ENCODE measurements at places on chromosomes 1 and 21.

DNA sequence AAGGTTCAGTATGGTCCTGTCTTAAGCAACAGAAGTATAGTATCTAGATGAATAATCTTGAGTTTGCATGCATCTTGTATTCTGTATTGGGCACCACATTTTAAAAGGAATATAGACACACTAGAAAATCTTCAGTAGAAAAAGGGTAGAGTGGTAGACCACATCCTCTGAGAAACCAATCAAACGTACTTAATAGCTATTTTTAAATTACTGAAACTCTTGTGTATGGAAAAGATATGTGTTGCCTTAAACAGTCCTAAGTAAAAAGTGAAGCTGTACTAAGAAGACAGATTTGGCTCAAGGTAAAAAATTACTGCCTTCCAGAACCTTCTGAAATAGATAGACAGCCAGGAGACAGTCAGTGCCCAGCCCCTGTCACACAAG, 3.1 kb downstream of the CTXND2 start:
- no peak for DNase-seq

DNA sequence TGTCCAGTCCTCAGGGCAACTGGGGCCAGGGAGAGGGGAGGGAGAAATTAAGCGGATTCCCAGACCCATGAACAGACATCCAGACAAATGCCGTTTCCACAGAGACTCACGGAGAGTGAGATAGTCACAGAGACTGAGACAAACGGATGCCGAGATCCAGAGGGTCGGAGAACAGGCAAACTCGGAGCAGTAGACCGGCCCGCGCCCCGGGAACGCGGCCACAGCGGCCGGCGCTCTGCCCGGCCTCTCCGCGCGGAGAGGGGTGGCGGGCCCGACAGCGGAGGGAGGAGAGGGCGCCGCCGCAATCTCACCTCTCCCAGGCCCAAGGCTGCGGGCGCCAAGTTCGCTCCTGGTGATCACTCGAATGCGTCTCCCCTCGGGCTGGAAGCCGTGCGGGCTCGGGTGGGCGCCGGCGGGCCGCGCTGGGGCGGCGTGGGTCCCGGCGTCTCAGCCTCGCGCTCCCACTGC, 831 bp upstream of the FOXD2 start:
- DNase-seq, result peak; percentile 63

DNA sequence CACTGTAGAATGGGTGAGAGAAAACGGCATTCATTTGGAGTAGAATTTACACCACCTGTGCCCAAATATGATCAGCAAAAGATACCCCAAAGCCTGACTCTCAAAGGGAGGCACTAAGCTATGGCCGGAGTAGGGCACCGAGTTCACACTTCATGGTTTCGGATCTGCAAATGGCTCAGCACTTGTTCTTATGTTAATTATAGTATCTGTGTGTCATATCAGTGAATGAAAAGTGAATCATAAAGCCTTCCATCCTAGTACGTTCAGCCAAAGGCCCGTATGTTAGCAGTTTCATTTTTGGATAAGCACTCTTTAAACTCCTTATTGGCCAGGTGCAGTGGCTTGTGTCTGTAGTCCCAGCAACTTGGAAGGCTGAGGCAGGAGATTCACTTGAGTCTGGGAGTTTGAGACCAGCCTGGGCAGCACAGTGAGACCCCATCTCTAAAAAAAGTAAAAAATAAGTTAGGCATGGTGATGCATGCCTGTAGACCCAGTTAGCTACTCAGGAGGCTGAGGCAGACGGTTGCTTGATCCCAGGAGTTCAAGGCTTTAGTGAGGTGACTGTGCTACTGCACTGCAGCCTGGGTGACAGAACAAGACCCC, 4.9 kb upstream of the CORT start:
- DNase-seq, result no peak

DNA sequence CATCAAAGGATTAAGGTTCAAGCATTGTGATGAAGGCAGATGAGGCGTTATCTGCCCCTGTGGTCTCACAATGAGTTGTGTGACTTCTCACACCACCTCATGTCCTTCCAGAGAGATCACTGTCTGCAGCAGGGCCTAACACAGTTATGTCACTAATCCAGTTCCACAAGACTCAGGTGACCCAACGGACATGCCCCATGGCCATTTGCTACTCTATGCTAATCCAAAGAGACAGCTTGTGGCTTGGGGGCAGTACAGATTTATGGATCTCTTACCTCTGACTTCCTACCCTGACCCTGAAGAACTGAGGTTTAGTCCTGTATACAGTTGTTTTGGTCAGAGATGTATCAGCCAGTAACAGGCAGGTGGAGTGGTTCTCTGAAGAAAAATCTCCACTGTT, 147.1 kb downstream of the GLUL start:
- no peak for DNase-seq

GRCh38 chr1:228487336-228488124, at the start of gene RNF187:
TSS of gene RNF187 (plus strand) at chr1:228487382.
- peak; percentile 94 for DNase-seq

DNA sequence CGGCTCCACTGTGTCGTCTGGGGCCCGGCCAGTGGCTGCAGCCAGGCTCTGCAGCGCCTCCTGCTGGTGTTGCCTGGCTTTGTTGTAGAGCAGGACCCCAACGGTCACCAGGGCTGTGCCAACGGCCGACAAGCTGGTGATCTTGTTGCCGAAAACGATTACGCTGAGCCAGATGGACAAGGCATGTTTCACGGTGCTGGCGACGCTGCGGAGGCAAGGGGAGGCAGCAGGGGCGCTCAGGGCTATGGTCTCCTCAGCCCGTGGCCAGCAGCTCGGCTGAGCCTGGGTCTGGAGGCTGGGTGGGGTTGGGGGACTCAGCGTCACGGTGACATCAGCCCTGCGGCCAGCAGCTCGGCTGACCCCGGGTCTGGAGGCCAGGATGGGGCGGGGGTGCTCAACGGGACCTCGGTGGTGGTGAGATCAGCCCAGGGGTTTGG, 7.0 kb upstream of the CDK11B start:
- DNase-seq, result no peak

GRCh38 chr1:85334962-85335361, 58.5 kb upstream of the BCL10 start:
- DNase-seq, result no peak

DNA sequence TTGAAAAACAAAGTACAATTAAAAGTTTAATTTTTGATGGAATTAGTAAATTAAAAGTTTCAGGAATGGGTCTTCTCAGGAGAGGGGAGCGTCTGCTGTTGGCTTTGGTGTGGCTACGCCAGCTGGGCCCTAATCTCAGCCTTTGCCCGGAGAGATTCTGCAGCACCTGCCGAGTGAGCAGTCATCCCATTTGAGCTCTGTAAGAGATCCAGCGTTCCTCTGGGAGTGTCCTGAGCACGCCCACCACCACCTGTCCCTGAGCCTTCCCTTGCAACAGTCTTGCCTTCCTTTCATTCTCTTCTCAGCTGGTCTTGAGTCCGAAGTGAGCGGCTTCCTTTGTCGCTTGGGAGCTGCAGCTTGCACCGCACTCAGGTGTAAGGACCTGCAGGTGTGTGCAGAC, 263.1 kb downstream of the CAMTA1 start:
- no peak for DNase-seq

GRCh38 chr1:24412408-24412807, 1.2 kb downstream of the STPG1 start:
- no peak for DNase-seq

- DNase-seq, result no peak
Observed at GRCh38 chr1:219058891-219059820, 114.5 kb upstream of the LYPLAL1 start.

DNA sequence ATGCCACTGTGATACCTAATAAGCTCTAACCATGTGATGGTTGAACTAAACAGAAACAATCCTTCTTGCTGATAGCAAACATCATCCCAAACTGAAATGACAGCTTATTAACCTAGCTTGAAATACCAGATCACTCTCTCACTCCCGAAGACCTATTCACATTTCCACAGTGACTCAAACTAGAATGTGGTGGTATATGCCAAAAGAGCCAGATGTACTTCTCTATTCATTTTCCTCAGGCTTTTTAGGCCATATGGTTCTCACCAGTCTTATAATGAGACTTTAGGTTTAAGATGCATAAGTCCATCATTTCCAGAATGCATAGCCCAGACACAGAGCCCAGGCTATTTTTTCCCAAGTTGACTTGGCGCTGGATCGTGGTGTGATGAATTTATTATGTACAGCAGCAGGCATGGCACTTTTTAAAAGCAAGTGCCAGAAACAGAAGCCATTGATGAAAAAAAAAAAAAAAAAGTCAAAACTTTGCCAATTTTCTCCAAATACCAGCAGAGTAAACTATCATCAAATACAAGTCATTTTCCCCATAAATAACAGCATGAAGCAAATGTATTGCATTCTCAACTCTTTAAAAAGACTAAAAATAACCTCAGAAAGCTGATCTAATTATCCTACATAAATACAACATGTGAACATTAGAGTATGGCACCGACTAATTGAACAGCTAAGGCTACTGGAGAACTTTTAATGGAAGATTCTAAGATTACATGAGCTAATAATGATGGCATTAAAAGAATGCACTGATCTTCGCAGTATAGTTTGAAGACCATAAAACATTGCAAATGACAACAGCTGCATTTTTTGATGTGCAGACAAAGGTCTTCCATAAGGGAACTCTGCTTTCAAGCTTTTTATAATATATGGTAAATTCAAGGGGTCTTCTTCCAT, 365.4 kb downstream of the LRRIQ3 start:
- no peak for DNase-seq

DNA sequence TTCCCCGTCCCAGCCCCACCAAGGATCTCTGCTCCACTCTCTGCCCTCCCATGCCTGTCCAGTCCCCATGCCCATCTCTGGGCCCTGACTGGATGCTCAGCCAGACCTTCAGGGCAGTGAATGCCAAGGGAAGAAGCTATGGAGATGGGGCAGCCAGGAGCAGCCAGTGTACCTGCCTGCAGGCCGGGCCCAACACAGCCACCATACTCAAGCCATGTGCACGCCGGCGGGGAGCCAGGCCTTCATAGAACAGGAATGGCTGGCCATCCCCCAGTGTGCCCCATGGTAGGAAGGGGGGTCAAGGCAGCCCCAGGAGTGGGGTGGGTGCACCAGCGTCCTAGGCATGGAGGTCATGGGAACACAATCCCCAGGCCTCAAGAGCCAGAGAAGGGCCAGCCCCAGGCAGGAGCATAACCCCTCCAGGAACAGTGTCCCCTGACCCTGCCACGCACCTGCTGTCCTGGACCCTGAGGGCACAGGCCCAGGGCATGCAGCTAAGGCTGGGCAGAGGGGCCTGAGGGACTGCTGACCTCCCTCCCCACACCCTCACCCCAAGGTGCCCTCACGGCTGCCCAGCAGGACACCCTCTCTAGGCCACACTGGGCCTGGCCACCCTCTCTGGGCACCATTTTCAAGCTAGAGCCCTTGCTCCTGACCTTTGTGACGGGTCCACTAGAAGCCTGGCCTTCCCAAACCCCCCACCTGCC, 20.3 kb upstream of the ARF1 start:
- no peak for DNase-seq
